ENCODE measurements at places on chromosomes 13 and 19.

DNA sequence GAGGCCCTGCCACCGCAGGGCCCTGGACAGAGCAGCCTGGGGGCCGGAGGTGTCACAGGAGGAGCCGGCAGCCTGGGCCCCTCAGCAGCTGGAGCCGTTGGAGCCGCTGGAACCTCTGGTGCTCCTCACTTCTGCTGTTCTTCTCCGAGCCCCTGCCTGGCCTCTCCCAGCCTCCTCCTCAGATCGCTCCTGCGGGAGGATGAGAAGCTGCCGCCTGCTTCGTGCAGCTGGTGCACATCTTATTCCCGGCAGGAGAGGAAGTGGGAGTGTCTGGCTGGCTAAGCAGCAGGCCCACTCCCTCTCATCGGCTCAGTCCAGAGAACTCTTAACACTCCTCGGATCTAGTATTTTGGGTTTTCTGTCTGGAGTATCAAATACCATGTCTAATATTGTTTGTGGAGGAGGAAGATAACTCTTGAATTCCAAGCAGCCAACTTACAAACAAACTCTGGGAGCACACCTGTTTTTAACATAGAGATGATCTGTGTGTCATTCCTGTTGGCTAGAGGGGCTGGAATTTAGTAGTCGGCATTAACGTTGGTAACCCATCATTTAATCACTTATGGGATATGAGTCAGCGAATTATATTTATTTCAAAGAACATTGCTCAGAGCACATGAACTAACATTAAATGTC lies 37.1 kb upstream of the RNF113B start:
- no peak for DNase-seq

GRCh38 chr13:28047757-28048388 lies 52.5 kb downstream of the FLT3 start:
- DNase-seq = no peak

DNA sequence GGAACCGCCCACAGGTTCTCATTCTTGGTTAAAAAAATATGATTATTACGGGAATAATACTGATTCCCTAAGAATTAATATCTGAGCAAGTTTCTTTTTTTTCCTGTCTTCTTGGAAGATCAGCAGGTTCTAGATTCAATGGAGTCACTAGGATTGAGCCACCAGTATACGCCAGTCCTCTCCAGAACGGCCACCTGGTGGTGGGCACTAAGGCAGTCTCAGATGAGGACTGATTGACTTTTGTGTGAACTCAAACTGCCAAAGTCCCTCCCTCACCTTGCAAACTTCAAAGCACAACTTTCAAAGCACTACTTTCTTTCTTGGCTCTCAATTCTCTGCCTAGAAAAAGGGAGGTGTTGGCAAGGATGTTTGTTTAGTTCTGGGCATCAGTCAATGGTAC lies 33.3 kb upstream of the ALOX5AP start:
- no peak for DNase-seq

DNA sequence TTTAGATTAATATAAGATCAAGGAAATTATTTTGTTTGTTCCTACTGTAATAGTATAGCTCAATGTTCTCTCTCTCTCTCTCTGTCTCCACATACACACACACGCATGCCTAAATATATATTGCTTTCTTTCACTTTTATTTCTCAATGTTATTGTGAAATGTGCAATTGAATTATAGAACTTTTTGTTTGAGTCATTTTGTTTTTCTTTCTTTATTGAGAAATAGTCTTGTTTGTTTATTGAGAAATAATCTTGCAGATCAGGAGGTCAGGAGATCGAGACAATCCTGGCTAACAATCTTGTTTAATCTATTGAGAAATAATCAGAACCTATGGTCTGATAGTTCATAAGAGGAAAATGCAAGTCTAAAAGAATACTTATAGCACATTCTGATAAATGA lies 1581.3 kb downstream of the EFNB2 start:
- no peak for DNase-seq

GRCh38 chr13:30354493-30355383 lies 47.4 kb upstream of the KATNAL1 start:
- no peak for DNase-seq

DNA sequence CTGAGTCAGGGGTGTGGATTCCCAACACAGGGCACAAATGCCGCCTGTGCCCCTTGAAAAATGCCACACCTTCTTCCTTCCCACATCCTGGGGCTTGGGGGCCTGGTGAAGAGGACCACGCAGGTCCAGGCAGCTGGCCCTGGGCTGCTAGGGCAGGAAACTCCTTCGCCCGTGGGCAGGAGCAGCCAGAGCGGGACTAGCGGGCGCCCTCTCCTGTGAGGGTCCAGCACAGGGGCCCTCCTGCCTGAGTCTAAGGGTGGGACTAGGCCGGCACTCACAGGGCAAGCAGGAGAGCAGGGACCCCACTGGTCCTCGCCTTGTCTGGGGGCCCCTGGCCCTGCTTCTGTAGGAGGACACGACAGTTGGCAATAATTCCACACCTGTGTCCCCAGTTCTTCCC lies 7.5 kb upstream of the CEBPA start:
- no peak for DNase-seq

GRCh38 chr13:45492538-45492937 lies 27.8 kb downstream of the COG3 start:
- no peak for DNase-seq

Data from activated CD4-positive, CD25-positive, alpha-beta regulatory T cell (primary cell).